ENCODE measurements at places on chromosomes 3 and 15.

DNA sequence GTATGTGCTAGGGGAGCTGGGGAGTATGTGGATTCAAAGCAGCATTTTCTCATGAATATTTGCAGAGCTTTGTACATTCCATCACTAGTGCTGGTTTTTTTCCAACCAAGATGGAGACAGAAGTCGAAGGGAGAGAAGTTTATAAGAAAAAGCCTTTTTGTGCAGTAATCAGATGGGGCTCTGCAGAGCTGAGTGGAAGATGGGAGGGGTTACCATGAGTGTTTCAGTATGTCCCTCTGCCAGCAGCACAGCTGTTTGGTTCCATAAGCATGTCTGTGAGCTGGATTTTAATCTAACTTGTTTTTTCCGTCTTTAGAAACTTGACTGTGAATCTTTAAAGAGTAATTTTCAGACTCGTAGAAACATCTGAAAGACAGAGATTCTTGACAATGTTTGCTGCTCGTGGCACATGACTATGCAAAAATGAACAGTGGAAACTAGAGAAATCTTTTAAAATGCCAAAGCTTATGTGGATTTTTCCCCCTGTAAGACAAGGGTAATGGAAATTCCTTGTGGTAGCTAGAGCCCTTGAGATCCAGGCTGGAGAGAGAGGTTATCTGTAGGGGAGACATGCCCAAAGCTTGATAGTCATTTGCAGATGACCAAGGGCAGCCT is 20.3 kb downstream of the STARD9 start:
- no peak for DNase-seq

DNA sequence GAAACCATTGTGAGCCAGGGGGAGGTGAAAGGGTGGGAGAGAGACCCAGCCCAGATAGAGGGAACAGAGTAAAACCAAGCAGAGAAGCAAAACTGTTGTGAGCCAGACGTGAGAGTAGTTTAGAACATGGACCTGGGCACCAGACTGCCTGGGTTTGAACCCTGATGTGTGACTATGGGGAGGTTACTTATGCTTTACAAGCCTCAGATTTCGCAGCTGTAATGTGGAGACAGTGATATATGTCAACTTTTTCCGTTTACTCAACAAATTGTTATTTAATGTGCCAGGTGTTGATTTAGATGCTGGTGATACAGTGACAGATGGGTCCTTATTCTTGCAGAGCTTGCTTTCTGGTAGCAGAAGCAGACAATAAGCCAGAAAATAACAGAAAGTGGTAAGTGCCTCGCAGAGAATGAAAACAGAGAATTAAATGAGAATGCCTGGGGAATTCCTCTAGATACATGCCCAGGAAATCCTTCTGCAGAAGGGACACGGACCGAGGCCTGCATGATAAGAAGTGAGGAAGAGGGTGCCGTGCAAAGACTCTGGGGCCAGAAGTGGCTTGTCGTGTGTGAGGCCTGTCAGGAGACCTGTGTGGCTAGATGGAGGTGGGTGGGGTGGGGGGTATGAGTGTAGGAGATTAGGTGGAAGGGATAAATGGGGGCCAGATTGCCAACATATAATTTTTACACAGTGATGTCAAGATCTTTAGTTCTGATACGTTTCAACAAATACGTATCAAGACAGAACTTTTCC is 15.0 kb downstream of the KAT2B start:
- no peak for DNase-seq

- DNase-seq, result no peak
Measured at GRCh38 chr15:34732430-34732829, 22.4 kb downstream of the GJD2 start.

- DNase-seq, result no peak
Measured at GRCh38 chr15:95596496-95596895, 734.0 kb upstream of the NR2F2 start.

GRCh38 chr3:59608356-59608755 is 558.5 kb upstream of the CFAP20DC start:
- no peak for DNase-seq

- no peak for DNase-seq
Measured at GRCh38 chr3:190108804-190109203, 11.9 kb downstream of the P3H2 start.

DNA sequence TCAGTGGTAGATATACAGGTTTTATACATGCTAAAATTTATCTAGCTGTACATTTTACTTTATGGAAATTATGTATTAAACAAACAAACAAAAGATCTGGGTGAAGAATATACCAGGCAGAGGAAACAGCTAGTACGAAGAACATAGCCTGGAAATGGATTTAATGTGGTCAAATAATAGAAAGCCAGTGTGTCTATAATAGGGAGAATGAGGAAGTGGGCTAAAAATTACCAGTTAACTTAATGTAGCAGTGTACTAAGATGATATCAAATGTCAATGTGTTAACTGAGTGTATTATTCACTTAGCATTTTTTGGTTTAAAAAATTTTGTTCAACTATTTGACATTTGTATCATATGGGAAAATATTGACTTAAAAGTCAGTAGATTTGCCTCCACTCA is 22.8 kb upstream of the SLC15A2 start:
- DNase-seq, result no peak

GRCh38 chr15:69086427-69087204 is 72.1 kb downstream of the NOX5 start:
- no peak for DNase-seq

Measured in osteocyte (in vitro differentiated cells).